AG04450 (cell line): ENCODE measurements at places on chromosomes 5 and 9. TPM values are rescaled to one million over a fixed set of nuclear protein-coding genes. Genes with fewer than 3 reads are reported as not detected.
A peak's percentile ranks its signal among the peaks of the same experiment; 100 is the strongest.

DNA sequence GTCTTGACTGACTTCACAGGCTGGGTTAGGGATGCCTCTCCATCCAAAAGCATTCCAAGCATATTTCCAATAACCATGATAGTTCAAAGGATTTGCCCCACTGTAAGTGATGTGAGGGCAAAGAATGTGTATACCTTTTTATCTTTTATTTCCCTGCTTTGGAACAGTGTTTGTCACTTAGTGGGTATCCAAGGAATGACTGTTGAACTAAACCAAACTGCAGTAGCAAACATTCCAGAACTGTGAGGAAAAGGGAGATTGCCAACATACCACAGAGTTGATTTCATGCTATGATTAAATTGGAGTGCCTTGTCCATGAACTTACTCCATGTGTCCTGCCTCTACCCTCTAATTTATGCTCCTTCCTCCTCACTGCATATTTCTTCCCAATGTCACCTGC is 400.0 kb downstream of the KIAA0825 start:
- DNase-seq, result peak; percentile 48

DNA sequence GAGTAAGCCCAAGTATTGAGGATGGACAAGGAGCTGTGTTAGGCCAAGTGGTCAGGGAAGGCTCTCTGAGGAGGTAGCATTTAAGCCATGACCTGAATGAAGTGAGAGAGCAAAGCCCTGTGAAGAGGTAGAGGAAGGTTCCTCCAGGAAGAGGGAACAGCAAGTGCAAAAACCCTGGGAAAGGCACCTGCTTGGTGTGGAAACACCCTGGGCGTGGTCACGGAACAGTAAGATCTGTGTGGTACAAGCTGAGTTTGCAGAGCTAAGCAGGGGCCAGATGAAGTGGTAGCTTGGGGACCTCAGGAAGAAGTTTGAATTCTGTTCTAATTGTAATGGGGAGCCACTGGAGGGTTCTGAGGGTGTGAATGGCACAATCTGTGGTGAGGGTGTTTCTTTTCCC is 310.2 kb downstream of the ARHGAP26 start:
- DNase-seq, result no peak

DNA sequence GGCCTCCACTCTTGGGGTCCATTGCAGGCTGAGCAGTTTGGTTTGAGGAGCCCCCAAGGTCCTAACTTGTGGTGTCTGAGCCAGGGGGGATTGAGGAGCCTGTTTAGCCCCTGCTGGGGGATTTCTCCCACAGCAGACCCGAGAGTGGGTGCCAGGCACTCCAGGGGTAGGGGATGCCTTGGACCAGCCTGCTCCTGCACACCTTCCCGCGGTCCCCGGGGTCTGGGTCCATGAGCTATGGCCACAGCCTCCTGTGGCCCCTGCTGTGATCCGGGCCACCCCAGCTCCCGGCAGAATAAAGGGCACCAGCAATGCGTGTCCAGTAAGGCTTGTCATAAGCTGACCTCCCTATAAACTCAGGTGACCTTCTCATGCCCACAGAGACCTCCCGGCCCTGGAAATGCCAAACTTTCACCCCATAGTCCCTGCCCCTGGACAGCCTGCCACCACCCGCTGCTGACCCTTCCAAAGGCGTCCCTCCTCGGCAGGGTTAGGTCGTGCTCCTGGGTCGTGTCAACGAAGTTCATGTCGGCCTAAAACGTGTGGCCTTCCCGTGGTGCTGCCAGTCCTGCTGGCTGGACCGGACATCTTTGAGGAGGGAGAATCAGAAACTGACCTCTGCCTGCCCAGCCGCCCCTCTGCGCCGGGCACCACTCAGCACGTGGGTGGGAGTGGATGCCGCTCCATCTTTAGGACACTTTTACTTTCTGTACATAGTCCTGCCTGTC is 137.6 kb downstream of the MRPL36 start:
- DNase-seq, result no peak

- no peak for DNase-seq
These were observed 3.1 kb upstream of the UNC13B start for GRCh38 chr9:35158501-35159280.

DNA sequence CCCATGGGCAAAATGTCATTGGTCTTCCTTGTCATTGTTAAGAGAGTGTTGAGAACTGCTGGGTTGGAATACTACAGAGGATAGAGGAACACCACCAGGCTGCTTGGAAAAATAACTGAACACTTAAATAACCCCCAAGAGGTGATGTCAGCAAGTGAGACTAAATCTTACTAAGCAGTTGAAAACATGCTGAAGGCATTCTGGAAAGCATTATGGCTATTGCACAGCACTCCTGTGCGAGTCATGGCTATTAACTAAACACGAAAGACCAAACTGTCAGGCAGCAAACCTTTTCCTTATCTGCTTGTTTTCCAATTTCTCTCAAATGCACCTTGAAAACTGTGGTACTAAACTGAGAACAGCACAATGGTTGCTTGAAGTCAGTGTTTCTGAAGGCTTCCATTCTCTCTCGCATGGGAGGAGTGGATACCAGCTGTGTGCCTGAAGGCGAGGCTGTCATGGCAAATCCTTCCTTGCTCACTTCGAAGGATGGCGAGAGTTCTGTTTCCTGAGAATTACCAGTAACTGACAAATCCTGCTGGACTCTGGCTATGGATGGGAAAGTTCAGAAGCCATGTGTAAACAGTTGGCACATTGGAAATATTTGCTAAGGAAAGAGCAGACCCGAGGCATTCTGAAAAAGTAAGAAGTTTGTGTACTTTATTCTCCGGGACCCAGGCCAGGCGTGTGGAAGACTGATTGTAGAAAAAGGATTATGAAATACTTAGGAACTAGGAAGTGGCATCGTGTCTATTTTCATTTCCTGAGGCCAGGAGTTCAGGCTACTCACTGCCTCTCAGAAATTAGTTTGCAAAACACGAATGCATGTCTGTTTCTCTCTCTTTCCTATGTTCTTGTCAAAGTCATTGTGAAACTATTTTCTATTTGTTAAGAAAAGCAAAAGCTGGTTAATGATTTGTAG is 182.1 kb downstream of the DMRT2 start:
- DNase-seq, result peak; percentile 52

DNA sequence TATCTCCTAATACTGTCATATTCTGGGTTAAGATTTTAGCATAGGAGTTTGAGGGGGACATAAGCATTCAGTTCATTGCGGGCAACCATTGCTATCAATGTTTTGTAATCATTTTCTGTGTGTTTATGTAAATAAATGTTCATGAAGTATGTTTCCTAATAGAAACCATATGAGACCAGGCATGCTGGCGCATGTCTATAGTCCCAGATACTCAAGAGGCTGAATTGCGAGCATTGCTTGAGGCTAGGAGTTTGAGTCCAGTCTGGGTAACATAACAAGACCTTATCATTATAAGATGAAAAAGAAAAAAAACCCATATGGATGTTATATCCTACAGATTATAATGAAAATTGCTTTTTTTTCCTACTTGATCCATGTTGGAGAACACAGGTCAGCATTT is 91.2 kb downstream of the F2RL2 start:
- no peak for DNase-seq

DNA sequence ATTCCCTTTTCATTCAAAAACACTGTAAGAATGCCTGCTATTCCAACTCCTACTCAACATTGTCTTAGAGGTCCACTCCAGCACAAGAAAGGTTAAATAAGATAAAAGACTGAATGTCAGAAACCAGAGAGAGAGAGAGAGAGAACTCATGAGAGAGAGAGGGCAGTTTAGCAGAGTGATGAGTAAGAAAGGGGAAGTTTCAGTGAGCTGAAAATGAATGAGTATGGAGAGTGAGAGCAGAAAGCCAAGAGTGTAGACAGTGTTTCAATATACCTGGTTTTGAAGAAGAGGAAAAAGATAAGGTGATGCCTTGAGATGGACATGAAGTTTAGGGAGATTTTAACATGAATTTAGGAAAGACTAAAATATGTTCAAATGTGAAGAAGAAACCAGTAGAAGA is 528.0 kb upstream of the SEMA6A start:
- no peak for DNase-seq

- DNase-seq, result no peak
These were observed 304.5 kb downstream of the CWC27 start for GRCh38 chr5:65073250-65073661.

DNA sequence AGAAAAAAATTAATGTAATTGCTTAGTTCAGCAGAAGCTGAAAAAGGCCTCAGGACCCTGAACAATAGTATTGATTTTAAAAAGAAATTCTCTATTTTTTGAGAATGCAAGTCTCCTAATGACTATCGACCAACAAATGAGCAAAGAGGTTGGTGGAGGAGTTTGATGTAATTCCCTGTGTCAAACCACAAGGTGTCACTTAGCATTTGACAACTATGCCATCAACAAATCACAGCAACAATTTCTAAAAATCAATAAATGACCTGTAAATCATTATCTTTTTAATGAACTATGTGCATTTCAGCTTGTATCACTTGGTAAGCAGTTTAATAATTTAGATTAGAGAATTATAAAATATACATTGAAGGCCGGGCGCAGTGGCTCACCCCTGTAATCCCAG is 133.7 kb downstream of the PRELID2 start:
- no peak for DNase-seq

- no peak for DNase-seq
These were observed 55.0 kb downstream of the PJA2 start for GRCh38 chr5:109354761-109355160.

GRCh38 chr9:908536-909205 is 67.2 kb downstream of the DMRT1 start:
- DNase-seq, result no peak

DNA sequence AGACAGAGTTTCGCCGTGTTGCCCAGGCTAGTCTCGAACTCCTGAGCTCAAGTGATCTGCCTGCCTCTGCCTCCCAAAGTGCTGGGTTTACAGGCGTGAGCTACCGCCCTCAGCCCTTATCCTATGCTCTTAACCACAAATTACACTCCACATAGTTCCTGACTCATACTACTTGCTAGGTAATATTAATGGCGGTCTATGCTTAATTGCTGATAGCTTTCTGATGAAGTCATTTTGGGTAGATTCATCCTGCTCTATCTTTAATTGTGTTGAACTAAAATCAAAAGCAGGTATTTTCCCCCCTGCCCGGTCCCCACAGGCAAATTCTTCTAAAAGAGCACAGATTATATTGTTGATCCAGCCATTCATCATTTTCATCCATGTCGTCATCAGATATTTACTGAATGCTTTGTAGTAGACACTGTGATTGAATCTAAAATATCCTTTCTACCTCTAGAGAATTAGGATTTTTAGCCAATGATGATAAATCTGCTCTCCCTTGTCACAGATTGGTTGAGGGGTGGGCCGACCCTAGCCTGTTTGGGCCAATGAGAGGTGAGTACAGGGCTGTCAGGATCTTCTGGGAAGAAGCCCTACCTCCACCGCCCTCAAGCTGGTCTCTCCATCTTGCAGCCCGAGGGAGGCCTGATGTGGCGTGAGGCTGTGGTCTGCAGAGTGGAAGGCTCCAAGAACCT is 144.8 kb downstream of the NR3C1 start:
- DNase-seq, result no peak

GRCh38 chr5:617896-618295 is 5.8 kb downstream of the CEP72 start:
- DNase-seq, result no peak

DNA sequence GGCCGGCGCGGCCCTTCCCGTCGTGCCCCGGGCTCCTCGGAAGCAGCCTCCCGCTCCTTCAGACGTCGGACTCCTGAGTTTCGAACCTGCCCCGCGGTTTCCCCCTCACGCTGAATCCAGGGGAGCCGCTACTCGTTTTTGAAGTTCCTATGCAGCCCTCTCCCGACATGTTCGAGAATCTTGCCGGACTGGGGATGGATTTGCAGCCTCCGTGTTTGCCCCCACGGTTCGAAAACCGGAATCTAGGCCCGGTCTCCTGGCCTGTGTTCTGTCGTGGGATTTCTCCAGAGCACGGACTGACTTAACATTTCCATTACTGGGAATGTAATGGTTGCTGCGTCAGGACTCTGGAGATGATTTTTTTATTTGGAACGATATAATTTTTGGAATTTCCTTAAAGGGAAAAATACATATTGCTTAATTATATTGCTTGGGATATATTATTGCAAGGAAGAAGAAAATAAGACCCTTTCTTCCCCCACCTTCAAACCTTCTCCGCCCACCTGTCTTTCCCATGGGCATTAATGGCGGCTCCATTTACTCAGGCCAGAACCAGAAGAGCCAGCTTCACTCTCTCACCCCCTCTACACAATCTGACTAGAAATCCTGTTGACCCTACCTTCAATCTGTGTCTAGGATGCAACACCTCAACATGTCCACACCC is 8.5 kb upstream of the MGAT1 start:
- DNase-seq, result no peak

GPRIN1 gene
- polyA plus RNA-seq, result 4.0 and 5.1 TPM in 2 replicates

OR13C9 gene
- not detected in 2 replicates for polyA plus RNA-seq

RNF183 gene
- not detected in 2 replicates for polyA plus RNA-seq

ST8SIA4 gene
- 0.02 TPM in 2 replicates for polyA plus RNA-seq

LCN2 gene
- not detected in 2 replicates for polyA plus RNA-seq

SUSD3 gene
- polyA plus RNA-seq, result 1.4 and 1.8 TPM in 2 replicates

TCERG1 gene
- polyA plus RNA-seq, result 43.1 and 46.4 TPM in 2 replicates
